ENCODE measurements at places on chromosomes 16 and 17. TPM values are rescaled to one million over a fixed set of nuclear protein-coding genes. Genes with fewer than 3 reads are reported as not detected.
A peak's percentile ranks its signal among the peaks of the same experiment; 100 is the strongest.

DNA sequence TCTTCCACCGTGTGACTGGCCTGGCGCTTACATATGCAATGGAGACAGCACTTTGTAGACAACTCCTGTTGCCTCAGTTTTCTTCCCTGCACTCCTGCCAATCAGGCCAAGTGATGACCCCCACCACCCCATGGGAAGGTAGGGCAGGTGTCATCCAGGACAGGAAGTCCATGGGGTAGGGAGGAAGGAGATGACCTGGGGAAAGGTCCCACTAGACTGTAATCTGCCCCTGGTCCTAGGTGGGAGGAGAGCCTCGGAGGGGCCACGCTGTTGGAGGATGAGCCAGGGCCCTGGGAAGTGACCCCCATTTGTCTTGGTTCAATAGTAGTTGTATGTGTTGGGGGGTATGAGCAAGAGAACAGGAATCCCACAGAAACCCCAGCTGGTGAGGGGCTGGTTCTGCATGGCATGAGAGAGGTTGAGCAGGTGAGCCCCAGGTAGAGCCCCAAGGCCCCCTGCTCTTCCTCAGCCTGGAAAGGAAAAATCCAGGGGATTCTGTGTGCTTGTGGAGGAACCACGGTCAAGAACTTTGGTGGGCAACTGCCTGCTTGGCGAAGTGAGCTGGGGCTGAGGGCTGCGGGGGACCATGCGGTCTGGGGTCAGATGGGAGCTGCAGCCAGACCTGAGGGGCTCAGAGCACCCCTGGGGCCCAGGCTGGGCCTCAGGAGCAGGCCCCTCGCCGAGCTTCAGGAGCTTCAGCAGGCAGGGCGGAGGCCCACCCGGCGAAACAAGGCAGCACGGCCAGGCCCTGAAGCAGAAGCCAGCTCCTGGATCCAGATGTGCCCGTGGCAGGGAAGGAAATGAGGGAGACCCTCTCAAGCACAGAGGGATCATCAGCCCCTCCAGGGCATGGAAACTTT lies 50.7 kb downstream of the NT5M start:
- DNase-seq = no peak

DNA sequence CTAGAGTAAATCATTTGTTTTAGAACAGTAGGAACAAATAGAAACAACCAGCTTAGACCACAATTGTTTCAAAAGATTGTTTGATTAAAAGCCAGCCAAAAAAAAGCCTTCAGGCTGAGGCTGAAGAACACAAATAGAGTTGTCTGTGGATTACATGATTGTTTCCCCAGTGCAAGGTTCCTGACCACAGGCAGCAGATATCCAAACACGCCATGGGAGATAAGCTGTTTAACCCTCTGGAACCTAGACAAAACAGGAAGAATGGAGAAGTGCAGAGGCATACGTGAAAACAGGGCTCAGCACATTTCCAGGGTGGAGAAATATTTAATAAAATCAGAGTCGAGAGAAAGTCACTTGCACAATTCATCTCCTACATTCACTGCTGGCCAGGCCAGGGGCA lies 21.0 kb downstream of the ATPAF2 start:
- no peak for DNase-seq

DNA sequence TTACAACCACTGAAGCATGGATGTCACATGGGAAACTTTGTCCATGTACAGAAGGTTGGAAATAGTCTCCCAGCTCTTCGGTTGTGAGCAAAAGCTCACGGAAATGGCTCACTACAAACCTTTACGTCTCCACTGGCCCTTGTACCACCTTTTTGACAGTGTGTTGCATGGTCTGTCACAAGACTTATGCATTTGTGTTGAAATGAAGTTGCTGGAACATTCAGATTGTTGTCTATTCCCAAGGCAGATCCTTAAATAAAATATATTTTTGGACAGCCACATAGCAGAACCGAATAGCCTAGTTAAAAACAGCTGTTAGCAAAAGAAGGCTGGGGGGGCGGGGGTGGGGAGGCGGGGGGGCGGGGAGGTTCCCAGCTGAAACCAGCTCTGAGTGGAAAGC lies 39.2 kb downstream of the KNOP1 start:
- no peak for DNase-seq

- no peak for DNase-seq
Observed at GRCh38 chr16:5031601-5032000, 2.1 kb downstream of the NAGPA start.

- DNase-seq = no peak
Observed at GRCh38 chr16:65041667-65042066, 80.2 kb downstream of the CDH11 start.

GRCh38 chr17:39001703-39002637 lies 34.8 kb upstream of the FBXO47 start:
- no peak for DNase-seq

- no peak for DNase-seq
Observed at GRCh38 chr17:75594499-75595283, 7.1 kb downstream of the MYO15B start.

DNA sequence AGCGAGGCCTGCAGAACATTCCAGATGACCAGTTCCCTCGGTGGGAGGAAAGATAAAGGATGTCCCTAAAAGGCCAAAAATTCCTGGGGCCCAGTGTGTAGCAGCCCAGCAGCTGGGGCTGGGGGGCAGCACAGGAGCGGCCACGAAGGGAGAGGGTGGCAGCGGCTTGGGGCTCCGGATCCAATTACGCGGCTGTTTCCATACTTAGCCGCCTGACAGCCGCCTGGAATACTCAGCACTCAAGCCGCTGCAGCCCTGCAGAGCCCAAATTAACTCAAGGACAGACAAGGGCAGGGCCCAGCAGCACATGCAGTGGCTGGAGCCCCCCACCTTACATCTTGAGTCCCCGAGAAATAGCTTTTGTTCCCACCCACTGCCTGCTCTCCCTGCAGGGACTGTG lies 1.3 kb downstream of the SRL start:
- DNase-seq = no peak

GRCh38 chr16:1420111-1420539 lies 422 bp downstream of the UQCC4 start:
- no peak for DNase-seq

GRCh38 chr16:46649588-46650253 lies 28.5 kb upstream of the SHCBP1 start:
- no peak for DNase-seq

DNA sequence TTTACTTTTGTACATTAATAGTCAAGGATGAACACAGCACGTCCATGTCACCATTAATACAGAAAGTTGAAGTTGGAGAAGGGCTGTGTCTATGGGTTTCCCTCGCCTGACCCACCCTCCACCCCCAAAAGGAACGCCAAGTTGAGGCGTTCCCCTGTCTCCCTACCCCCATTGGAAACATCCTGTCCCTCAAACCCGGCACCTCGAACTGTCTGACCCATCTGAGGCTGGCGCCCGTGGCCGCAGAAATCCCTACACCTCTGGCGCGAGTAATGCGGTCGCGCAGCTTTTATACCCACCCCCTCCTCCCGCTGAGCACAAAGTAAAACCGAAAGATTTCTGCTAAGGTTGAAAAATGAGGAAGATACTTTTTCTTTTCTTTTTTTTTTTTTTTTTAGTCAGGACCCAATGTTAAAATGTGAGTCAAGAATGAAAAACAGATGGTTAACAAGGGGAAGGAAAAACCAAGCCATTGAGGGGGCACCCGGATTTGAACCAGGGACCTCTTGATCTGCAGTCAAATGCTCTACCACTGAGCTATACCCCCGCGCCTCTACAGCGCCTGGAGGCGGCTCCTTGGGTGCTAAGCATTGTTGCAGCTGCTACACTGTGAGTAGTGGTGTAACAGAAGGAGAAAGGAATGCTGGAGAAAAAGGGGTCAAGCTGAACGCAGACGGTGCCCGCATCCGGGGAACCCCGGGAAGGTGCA lies 887 bp upstream of the LASP1 start:
- DNase-seq = no peak

DNA sequence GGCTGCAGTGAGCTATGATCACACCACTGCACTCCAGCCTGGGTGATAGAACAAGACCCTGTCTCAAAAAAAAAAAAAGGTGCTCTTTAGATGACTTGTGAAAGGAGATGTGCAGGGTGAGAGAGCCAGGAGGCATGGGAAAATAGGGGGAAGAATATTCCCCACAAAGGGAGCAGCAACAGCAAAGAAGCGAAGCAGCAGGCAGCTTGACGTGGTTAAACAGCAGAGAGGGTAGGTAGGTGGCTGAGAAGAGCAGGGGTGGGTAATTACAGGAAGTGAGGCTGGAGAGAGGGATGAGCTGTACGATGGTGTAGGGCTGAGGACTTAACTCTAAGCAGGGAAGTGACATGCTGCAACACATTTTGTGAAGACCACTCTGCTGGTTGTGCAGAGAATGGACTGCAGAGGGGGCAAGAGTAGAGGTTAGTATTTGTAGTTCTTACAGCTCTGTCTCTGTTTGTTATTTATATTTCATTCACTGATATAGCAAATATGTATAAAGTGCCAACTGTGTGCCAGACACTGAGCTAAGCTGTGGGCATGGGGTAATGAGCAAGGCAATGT lies 1.6 kb downstream of the HEATR3 start:
- peak; percentile 27 for DNase-seq

DNA sequence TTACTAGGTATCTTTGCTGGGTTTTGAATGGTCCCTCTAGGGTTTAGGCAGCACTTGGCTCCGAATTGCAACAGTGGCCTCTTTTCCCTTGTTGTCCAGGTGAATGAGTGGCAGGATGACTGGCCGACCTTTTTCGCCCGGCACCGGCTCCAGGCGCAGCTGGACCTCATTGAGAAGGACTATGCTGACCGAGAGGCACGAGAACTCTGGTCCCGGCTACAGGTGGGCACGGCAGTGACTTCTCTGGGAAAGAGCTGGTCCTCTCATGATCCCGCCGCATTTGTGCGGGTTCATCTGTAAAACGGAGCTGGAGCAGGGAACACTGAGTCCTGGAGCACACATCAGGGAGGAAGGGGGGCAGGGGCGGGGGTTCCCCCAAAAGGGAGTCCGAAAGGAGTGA lies 3.1 kb upstream of the TBCD start:
- DNase-seq = no peak

DNA sequence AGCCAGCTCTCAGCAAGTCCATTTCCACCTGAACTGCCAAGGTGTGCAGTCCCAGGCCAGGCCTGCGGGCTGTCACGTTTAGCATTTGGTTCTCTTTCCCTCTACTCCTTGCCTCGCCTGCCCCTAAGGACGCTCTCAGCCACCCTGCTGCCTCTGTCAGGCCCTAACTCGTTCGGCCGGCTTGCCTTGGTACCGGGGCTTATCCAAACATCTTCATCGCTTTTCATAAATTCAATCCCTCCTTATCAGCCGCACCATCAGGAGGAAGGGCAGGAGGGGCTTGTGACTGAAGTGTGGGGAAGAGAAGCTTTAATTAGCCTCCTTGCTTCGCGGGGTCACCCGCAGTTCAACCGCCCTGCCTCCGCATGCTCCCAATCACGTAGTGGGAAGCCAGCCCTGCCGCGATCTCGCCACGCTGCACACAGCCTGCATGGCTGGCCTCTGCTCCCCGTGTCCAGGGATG lies 231.1 kb downstream of the SOX9 start:
- DNase-seq = no peak

The KRT13 gene
- not detected for total RNA-seq
